ENCODE measurements at places on chromosomes 5 and 9.
A peak's percentile ranks its signal among the peaks of the same experiment; 100 is the strongest.

DNA sequence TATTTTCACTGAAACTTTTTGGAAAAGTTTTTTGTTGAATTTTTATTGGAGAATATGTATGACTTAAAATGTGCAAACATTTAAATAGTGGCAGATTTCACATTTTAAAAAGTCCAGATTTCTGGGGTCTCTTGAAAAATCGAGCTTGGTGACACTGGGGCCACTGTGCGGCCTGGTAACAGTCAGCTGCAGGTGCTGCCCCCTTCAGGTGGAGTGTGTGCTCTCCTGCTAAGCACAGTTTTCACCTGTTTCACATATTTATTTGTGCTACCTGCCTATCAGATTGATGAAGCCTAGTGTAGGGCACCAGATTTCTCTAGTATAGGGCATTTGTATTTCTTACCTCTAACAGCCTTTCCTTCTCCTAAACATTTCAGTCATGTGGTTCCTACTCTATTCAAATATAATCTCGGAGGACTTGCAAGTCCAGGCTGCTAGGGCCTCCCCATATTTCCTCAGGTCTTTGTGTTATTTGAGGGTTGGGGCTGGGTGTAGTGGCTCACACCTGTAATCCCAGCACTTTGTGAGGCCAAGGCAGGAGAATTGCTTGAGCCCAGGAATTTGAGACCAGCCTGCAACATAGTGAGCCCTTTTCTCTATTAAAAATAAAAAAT lies 95.8 kb upstream of the KLF9 start:
- no peak for DNase-seq

DNA sequence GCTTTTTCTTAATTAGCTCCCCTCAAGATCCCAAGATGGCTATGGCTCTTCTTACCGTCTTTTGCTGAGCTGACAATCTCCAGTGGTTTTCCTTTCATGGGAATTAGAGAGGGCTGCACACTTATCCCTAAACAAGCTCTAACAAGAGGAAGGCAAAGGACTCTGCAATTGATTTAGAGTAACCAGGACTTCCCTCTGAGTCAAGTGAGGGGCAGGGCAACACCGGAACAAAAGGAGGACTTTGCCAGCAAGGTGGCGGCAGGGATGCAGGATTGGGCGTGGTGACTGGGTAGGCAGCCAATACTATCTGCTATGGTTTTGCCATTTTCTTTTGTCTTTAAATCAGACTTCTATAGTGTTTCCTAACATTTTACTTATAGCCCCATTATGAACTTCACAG lies 9.8 kb downstream of the SLC44A1 start:
- DNase-seq, result no peak

DNA sequence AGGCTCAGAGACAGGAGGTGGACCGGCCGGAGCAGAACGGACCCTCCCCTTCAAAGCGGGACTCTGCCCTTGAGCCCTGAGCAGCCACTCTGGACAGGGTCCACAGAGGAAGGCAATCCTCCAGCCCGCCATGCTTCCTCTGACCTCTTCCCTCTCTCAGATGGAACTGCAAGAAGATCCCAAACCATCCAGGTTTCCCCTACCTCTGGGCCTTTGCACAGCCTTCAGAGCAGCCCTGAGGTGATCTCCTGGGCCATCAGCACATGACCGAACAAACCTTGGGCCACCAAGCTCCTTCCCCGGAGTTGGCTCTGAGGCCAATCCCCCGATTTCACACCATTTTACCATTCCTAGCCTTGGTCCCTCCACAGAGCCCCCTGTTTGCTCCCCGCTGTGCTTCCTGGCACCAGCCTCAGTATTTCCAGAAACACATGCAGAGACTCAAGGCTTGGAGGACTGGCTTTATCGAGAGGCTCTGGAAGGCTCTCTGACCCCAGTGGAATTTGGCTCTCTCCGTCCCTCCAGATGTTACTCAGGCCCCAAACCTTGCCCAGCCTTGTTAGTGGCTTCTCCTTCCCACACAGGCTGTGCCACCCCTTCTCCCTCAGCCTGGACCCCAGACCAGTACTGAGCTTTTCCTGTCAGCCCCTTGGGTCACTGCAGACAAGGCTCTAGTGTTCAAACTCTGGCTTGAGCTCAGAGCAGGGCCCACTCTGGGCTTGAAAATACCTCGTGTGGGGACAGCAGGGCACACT lies 48.6 kb upstream of the KCNMB1 start:
- DNase-seq, result no peak

GRCh38 chr5:94376672-94377345 lies 241.6 kb downstream of the KIAA0825 start:
- no peak for DNase-seq

DNA sequence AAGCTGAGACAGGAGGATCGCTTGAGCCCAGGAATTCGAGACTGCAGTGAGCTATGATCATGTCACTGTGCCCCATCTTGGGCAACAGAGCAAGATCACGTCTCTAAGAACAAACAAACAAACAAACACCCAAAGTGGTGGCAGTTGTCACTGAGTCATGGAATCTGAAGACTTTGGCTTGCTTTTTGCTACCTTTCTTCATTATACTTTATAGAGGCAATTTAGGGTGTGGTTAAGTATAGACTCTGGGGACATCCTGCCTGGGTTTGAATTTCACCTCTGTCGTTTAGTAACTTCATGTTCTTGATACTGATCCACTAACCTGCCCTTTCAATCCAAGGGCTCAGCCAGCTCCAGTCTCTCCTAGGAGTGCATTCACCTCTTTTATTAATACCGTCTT lies 13.0 kb upstream of the HOMER1 start:
- DNase-seq, result no peak

DNA sequence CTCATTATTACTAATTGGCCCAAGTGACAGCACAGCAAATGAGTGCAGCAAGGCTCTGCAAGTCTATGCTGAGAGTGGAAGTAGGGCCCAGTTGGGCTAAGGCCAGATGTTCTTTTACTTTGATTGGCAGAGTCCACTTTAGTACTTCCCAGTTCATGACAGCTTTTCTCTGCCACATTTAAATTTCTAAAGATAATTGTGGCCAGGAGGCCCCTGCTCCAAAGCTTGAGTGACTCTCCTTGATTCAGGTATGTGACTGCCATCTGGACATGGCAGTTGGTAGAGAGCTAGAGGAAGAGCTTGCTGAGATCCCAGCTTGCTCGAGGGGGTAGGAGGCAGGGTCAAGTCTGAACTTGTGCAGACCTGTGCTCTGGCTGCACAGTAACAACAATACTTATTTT lies 154.1 kb downstream of the CARTPT start:
- peak; percentile 28 for DNase-seq

- DNase-seq, result no peak
Observed at GRCh38 chr5:84249918-84250630, 134.6 kb downstream of the EDIL3 start.

DNA sequence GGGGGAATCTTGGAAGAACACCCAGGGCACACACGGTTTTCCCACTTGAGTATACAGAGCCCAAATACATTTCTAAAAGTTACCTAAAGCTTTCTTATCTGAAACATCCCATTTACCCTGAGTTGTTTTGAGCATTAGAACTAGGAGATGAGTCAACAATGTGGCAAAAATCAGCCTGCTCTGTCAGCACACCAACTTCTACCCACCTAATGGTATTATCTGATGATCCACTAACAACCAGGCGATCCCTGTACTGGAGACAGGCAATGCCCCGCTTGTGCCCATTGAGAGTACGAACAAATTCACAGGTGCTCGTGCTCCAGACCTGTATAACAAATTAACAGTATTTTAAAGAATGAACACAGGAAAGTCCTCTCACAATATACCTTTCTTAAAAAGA lies 87.0 kb downstream of the SMIM23 start:
- no peak for DNase-seq

DNA sequence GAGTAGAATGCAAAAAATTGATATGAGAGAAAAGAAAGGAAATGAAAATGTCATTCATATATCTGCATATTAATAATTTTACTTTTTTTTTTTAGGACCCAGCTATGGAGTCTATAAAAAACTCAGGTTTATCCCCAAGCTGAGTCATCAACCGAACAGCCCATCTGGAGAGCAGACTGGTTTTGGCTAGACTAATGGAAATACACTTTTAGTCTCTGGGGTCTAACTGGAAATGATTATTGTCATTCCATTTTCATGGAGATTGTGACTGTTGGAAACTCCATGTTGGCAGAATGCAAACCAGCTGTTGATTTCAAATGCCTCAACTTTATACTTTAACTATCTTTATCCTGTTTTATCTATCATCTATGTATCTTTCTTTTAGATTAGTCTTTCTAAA lies 28.7 kb downstream of the ANXA1 start:
- no peak for DNase-seq

DNA sequence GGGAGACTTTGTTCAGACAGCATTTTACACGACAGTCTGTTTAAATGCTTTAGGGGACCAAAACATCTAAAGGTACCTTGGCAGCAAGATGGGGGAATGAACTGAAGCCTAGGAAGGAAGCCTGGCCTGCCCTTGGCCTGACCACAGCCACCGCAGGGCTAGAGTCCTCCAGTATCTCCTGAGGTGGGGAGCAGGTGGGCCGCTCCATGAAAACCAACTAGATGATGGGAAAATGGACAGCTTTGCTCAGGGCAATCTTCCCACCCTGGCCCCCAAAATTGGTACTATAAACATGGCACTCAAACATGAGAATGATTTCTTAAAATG lies 153.3 kb downstream of the AUH start:
- DNase-seq, result no peak

DNA sequence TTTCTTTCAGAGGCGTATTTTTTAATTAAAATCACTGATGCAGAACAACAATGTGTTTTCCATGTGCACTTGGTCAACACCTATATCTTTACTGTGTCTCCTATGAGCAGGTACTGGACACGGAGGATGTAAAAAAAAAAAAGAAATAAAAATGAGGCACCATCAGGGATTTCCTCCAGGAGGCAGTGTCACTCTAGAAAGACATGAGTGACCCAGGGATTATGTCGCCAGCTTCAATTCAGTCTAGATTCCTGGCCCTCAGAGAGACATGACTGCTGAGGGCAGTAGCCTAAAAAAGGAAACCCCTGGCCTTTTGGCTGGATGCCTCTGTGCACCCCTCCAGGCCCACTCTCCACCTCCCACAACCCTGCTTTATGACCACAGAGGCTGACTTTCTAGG lies 18.3 kb upstream of the IL33 start:
- DNase-seq, result no peak

DNA sequence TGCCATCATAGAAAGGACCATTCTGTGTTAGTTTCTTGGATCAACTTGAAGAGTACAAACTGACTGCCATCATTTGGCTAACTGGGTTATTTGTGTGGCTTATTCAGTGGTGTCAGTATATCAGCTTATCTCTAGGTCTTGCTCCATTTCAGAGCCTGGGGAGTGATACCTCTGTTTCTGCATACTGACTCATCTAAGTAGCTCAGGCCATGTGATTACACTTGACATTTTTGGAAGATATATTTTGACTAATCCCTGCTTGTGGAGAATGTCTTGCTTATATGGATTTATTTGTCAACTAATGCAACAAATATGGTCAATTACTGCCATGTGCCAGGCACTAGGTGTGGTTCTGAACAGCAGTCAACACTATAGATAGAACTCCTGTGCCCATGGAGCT lies 311.7 kb downstream of the YTHDC2 start:
- no peak for DNase-seq

DNA sequence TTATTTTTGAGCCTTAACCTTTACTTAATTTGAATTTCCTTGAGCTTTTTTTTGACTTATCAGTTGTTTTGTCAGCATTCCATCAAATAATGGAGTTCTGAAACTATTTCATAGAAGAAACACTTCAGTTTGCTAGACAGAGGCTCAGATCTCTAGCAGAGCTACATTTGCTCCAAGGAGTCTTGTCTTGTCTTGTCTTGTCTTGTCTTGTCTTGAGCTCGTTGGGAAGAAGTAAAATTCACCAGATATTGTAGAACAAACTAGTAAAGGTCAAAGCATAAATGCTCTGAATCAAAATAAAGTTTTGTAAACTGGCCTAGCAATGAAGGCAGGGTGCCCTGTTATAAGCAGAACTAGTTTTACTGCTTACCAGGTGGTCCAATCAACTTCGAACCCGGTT lies 33.5 kb downstream of the RAB24 start:
- no peak for DNase-seq

DNA sequence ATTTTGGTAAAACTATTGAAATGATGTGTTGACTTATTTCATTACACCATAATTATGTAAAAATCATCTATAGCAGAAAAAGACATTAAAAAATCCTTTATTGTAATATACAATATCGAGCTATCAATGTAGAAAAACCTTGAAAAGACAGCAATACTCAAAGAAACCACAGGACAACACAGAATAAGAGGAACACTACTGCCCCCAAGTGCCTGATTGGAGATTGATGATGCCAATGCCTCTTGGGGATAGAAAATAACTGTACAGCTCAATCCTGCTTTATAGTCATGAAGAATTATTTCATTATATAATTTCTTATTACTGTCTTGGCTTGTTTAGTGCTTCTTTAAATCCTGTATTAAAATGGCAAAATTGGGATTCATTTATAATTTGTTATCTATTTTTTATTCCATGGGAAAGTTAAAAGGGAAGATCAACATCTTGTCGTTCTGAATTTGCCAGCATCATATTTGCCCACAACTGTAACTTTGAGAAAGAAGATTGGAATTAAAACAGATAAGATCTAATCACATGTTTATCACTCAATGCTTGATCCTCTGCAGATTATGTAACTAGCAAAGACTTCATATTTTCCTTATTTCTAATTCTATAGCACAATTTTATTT lies 337.5 kb downstream of the CDH9 start:
- peak; percentile 2 for DNase-seq

- no peak for DNase-seq
Observed at GRCh38 chr9:77901771-77902170, 129.8 kb downstream of the GNAQ start.

DNA sequence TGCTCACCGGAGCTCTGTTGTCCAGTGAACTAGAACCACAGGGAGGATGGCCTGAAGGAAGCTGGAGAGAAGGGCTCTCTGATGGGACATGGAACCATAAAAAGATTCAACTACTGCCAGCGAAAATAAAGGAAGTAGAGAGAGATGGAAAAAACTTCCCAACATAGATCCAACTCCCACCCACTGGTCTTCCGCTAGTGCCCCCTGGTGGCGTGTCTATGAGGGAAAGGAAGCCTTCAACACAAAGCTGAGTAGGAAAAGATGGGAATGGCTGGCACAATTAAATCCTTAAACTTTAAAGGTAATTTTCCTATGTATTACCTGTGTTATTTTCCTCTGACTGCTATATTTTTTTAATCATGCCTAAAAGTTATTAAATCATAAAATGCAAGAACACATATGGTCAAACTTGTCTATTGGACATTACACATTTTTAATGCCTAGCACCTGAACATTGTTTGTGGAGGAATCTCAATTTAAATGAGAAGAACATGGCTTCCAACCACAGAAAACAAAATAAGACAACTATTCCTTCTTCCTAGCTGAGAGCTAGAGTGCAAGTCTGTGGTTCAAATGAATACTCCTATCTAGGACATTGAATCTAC lies 51.5 kb downstream of the CEP120 start:
- peak; percentile 15 for DNase-seq

DNA sequence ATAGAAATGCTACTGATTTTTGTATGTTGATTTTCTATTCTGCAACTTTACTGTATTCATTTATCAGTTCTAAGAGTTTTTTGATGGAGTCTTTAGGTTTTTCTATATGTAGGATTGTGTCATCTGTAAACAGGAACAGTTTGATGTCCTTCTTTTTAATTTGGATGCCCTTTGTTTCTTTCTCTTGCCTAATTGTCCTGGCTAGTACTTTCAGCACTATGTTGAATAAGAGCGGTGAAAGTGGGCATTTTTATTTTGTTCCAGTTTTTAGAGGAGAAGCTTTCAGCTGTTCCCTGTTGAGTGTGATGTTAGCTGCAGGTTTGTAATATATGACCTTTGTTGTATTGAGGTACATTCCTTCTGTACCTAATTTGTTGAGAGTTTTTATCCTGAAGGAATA lies 13.3 kb downstream of the HSD17B4 start:
- DNase-seq, result no peak

Measured in NCI-H187 (cell line).